ENCODE measurements at places on chromosomes 3 and 15. TPM values are rescaled to one million over a fixed set of nuclear protein-coding genes. Genes with fewer than 3 reads are reported as not detected.

The PLA2G4F gene
- not detected for total RNA-seq

The GOLGA6D gene
- not detected for total RNA-seq

The GSK3B gene
- total RNA-seq: 29.1 TPM

The WNT7A gene
- 22.4 TPM for total RNA-seq

The BSN gene
- 0.08 TPM for total RNA-seq

The DPPA2 gene
- total RNA-seq: not detected

GRCh38 chr15:40550341-40551037, 14.4 kb downstream of the CCDC32 start:
- no peak for DNase-seq
- H3K36me3 ChIP-seq: peaks cover 48% of the 10 kb centered on the region

DNA sequence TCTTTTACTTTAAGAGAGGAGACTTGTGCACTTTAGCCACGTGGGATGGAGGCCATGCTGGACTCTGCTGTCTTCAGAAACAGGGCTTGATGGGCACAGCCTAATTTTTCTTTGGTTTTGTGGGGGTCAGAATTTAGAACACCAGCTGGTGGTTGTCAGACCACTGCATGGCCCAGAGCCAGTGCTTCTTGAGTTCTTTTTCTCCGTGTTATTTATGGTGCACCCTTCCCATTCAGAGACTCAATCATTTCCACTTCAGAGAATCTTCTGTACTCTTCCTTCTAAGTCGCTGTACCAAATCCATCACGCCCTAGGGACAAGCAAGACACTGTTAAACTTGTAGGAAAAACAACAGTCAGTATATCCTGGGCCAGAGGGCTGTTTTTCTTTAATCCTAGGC, 20.1 kb downstream of the PRR23A start:
- no peak for DNase-seq
- H3K4me3 ChIP-seq: no peak overlapping the region
- no peak overlapping the region for H3K27ac ChIP-seq
- no peaks in the 10 kb centered on the region for H3K36me3 ChIP-seq
- no peaks in the 10 kb centered on the region for H3K27me3 ChIP-seq

GRCh38 chr15:55960946-55961345, 32.5 kb downstream of the NEDD4 start:
- no peaks in the 10 kb centered on the region for H3K27me3 ChIP-seq
- no peak for DNase-seq
- H3K4me3 ChIP-seq: no peak overlapping the region
- no peak overlapping the region for H3K27ac ChIP-seq
- H3K4me1 ChIP-seq: no peaks in the 10 kb centered on the region
- no peaks in the 10 kb centered on the region for H3K36me3 ChIP-seq

DNA sequence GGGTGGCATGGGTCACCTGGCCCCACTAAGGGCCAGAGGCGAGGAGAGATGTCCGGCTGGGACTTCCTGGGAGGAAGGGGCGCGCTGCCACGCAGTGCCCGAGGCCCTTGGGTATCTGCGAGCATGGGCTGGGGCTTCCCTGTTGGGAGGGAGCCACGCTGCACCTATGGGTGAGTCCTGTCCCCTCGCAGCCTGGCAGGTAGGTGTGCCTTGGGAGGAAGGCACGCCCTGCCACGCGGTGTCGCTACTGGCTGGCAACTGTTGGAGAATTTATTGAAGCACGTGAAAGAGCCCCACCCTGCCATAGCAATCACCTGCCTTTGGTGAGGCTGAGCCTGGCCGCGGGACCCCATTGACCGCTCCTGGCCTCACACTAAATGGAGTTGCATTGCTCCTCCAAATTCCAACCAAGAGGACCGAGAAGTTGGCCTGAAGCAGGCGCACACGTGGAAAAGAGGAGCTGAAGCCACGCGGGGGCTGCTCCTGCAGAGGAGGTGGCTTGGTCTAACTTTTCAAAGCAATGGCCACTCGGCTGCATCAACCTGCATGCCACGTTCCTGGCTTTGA, 134.2 kb downstream of the TJP1 start:
- no peaks in the 10 kb centered on the region for H3K36me3 ChIP-seq
- no peak overlapping the region for H3K27ac ChIP-seq
- no peak for DNase-seq
- H3K27me3 ChIP-seq: no peaks in the 10 kb centered on the region
- H3K4me3 ChIP-seq: no peak overlapping the region

DNA sequence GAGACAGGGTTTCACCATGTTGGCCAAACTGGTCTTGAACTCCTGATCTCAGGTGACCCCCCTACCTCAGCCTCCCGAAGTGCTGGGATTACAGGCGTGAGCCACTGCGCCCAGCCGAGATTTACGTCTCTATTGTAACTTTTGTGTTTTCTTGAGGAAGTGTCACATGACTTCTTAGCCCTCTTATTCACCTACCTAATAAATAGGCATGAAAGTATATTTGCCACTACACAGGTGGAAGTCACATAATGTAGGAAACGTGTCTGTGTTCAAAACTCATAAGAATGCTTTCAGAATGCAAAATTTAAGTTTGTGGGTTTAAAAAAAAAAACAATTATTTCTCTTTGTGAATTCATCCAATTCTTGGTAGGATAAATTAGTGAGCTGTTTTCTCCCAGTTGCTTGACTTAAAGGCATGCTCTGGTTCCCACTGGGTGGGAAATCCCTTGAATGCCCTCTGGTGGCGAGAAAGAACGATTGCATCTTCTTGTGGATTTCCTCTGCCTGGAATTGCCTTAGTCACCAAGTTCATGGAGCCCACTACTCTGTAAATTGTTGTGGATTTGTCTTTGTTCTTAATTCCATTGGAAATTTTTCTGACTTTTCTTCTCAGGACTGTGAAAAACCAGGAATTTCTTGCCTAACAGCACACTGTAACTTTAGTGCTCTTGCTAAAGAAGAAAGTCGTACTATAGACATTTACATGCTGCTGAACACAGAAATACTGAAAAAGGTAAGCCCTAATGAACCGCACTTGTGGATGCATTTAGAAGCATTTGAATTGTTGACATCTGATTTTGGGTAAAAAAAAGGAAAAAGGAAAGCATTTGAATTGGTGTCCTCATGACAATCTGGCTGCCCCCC, 82.2 kb upstream of the CTDSPL start:
- DNase-seq: no peak
- no peaks in the 10 kb centered on the region for H3K27me3 ChIP-seq
- H3K4me1 ChIP-seq: no peaks in the 10 kb centered on the region

DNA sequence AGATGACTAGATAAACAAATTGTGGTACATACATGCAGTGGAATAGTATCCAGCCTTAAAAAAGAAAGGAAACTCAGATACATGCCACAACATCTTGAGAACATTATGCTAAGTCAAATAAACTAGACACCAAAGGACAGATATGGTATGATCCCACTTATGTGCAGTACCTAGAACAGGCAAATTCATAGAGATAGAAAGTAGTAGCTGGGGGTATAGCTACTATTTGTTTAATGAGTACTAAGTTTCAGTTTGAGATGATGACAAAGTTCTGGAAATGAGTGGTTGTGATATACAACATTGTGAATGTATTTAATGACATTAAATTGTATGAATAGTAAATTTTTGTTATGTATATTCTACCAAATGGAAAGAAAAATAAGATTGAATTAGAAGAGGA, 477.2 kb upstream of the CFAP20DC start:
- no peaks in the 10 kb centered on the region for H3K4me1 ChIP-seq
- H3K36me3 ChIP-seq: no peaks in the 10 kb centered on the region
- H3K27me3 ChIP-seq: no peaks in the 10 kb centered on the region
- H3K27ac ChIP-seq: no peak overlapping the region

- H3K4me3 ChIP-seq: no peak overlapping the region
- H3K4me1 ChIP-seq: no peaks in the 10 kb centered on the region
- no peak for DNase-seq
- no peak overlapping the region for H3K27ac ChIP-seq
- no peaks in the 10 kb centered on the region for H3K36me3 ChIP-seq
- H3K27me3 ChIP-seq: no peaks in the 10 kb centered on the region
Measured at GRCh38 chr3:62954580-62954979, 79.4 kb upstream of the CADPS start.

DNA sequence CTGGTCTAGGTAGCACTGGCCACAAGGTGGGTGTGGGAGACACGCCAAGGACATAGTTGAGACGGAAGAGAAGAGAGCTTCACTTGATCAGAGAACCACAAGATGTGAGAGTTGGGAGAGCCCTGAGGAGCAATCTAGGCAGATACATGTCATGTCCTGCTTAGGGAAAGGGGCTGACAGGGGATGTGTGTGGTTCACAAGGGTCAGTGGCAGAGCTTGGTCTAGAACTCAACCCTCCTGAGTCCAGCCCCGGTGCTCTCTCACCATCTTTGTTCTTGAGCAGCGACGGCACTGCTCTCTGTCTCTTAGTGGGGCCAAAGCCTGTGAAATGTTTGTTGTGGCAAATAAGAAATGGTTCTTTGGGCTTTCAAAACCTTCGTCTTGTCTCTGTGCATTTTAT, 243.5 kb upstream of the ROPN1 start:
- no peaks in the 10 kb centered on the region for H3K36me3 ChIP-seq
- no peak overlapping the region for H3K4me3 ChIP-seq
- DNase-seq: no peak

DNA sequence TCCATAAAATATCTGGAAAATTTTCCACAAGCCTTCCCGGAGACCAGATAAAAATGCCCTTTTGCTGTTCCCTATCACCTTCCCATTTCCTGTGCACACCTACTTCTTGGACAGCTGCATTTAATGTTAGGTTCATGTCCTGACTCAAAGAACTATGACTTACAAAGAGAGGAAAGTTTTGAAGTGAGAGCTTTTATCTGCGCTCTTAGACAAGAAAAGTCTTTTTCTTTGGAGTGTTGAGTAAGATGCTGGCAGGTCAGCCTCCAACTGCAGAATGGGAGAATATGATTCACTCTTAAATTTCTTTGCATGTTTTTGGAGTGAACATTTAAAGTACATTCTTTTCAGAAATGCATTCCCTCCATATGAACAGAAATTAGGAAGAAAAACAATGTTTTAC, 147.3 kb upstream of the DPH6 start:
- no peak overlapping the region for H3K27ac ChIP-seq
- no peaks in the 10 kb centered on the region for H3K4me1 ChIP-seq
- H3K36me3 ChIP-seq: no peaks in the 10 kb centered on the region
- no peak for DNase-seq

DNA sequence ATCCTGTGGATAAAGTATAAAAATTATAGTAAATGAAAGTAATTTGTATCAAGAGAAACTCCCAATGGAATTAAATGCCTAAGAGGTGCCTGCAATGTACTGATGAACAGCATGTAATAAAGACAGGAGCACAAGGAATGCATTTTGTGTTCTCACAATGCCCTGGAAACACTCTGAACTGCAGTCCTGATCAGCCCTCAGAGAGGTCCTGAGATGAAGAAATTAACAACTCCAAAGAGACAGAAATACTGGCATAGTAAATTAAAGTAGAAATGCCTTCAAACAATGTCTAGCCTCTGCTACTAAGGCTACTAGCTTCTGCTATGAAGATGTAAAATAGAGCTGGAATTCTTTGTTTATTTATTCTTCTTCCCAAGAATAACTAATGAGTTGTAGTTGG, 59.9 kb downstream of the CFAP20DC start:
- H3K4me1 ChIP-seq: no peaks in the 10 kb centered on the region
- H3K4me3 ChIP-seq: no peak overlapping the region
- no peaks in the 10 kb centered on the region for H3K27me3 ChIP-seq
- no peak overlapping the region for H3K27ac ChIP-seq

DNA sequence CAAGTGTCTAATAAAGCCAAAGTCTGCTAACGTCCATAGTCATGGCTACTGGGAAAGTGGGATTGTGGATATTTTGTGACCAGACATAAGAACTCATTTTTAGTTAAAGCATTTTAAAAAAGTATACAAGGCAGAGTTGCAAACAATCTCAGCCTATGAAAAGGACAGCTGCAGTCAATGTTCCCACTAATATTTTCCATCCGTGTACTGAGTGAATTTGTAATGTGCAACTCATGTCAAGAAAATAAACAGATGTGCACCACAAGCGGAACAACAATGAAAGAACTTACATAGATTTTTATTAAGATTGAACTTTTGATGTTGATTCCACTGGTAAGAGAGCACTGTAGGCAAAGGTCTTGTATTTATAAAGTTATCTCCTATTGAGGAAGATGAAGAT, 231.3 kb upstream of the SEMA6D start:
- no peaks in the 10 kb centered on the region for H3K36me3 ChIP-seq
- H3K4me3 ChIP-seq: no peak overlapping the region
- no peaks in the 10 kb centered on the region for H3K4me1 ChIP-seq
- no peaks in the 10 kb centered on the region for H3K27me3 ChIP-seq
- no peak overlapping the region for H3K27ac ChIP-seq
- no peak for DNase-seq

DNA sequence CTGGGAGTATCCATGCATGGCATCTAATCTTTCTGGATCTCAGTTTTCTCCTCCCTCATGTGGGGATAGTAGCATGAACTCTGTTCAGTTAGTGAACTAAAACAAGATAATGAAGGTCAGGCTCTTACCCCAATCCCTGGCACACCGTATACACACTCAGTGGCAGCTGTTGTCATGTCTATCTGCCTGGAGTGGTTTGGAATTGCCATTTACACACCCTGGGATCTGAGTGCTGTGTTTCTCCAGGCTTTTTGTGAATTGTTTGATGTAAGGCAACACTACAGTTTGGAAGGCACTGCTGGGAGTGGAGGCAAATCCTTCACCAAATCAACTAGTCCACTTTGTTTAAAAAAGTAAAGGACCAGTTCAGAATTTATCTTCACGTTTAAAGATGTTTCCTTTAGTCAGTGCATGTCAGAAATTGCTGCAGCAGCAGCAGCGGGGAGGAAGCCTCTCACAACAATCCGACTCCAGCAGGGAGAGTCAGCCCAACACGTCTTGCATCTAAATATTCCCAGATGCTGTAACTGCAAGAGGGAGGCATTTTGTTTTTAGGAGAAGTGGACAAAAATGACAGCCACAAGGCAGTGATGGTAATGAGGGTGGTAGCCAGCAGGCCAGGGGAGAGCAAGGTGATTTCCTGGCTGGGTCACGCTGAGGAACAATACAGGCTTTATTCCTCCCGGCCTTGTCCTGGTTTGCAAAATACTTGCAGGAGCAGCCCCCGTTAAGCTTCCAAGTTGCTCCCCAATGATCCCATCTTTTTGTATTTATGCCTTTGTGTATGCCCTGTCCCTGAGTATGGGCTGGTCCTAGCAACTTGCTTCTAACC, 128.5 kb upstream of the LRIG1 start:
- H3K36me3 ChIP-seq: no peaks in the 10 kb centered on the region
- H3K27me3 ChIP-seq: no peaks in the 10 kb centered on the region
- H3K27ac ChIP-seq: no peak overlapping the region
- no peak for DNase-seq
